ENCODE measurements at places on chromosomes 16 and 17.

DNA sequence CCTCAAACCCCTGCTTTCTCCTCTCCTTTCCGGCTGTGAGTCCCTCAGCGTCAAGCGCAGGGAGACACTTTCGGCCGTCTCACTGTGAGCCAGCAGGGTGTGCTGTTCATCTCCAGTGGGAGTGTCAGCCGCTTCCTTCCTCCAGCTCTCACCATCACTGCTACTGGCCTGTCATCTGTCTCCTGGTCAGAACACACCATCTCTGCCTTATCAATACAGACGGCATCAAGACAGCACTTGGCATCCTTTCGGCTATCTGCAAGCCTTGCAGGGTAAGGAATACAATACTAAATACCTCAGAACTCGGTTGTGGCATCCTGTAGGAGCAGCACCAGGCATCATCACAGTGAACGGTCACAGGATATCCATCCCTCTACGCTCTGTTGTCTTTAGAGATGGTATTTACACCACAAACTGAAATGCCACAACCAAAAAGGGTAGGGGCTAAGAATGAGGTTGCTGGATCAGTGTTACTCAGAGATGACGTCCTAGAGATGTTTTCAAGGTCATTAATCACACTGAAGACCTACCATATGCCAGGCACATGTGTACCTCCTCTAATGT lies 20.7 kb upstream of the CMTM4 start:
- no peak for DNase-seq

DNA sequence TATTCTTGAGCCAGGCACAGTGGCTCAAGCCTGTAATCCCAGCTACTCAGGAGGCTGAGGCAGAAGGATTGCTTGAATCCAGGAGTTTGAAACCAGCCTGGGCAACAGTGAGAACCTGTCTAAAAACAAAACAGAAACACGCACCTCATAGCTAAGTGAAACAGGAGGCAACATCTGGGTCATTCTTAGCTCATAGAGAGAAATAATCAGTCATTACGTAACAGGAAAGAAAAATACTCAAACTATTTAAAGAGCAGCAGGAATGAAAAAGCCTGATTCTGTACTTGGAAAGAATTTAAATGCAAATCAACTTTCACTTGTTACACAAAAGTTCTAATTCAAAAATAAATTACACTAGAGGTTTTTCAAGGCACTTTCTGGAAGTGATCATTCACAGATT lies 17.2 kb downstream of the CHCT1 start:
- DNase-seq, result no peak

DNA sequence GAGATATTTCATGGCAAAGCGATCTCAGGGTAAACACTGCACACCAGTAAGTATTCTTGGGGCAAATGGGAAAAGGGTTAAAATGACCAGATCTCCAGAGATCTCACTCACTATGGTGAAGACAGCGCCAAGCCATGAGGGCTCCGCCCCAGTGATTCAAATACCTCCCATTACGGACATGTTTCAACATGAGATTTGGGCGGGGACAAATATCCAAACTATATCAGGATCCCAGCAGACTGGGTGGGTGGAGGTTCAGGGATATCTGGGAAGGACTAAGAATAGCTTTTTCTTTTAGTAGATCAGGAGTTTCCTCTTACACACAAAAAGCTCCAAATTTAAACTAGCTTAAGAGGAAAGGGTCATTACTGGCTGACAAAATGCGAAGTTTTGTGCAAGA lies 181.7 kb downstream of the WWOX start:
- DNase-seq, result no peak

GRCh38 chr17:71441098-71441497 lies 679.7 kb upstream of the SOX9 start:
- no peak for DNase-seq

- DNase-seq, result no peak
These were observed 24.3 kb downstream of the CCL4 start for GRCh38 chr17:36127911-36128310.

DNA sequence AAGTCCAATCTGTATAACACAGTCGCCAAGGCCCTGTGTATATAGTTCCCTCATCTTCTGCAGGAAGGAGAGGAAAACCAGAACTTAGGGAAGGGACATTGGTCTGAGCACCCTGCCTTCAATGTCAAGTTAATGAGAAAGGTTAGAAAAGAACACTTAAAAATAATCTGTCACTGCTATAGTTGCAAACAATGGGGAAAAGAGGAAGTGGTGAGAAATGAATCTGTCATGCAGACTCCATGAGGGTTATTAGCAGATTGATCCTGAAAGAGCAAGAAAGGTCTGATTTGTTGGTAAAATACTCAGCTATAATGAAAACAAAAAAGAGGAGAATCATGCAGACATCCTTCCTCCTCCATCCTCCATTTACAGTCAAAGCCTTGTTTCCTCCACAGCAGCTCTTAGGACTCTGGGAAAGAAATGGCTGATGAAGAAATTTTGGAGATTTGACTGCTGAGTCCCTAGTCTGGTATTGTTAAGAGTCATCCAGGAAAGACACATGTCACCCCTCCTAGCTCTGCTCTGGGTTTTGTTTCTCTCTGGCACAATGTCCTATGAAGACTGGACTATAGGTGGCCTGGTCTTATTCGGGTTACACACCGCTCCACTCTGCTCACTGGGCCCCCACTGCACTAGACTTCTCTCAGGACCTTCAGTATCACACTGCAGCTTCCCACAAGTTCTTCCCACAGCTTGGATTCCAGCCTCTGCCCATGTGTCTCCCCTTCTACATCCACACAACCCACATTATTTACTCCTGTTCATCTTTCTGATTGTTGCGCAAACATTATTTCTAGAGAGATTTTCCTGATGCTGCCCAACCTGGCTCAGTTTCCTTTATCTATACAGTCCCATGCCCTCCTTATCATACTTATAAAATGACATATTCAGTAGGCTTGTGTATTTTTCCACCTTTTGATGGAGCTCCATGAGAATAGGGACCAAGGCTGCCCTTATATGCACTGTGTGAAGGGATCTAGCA lies 56.5 kb upstream of the XYLT1 start:
- no peak for DNase-seq

DNA sequence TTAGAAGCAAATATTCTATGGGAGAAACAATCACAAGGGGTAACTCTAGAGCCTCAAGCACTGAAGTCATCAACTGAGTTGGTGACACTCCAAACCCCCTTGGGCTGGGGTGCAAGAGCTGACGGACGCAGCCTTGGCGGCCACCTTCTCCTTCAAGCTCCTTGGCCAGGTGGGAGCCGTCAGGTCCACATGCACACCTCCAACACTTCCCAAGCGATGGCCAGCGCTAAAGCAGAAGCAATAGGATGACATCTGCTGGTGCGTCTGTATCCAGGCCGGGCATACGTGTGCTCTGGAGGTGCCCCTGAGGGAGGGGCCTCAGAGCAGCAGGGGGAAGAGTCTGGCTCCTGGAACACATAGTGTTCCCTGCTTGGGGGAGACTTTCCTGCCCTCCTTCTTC lies 12.2 kb upstream of the FOXJ1 start:
- DNase-seq, result no peak

DNA sequence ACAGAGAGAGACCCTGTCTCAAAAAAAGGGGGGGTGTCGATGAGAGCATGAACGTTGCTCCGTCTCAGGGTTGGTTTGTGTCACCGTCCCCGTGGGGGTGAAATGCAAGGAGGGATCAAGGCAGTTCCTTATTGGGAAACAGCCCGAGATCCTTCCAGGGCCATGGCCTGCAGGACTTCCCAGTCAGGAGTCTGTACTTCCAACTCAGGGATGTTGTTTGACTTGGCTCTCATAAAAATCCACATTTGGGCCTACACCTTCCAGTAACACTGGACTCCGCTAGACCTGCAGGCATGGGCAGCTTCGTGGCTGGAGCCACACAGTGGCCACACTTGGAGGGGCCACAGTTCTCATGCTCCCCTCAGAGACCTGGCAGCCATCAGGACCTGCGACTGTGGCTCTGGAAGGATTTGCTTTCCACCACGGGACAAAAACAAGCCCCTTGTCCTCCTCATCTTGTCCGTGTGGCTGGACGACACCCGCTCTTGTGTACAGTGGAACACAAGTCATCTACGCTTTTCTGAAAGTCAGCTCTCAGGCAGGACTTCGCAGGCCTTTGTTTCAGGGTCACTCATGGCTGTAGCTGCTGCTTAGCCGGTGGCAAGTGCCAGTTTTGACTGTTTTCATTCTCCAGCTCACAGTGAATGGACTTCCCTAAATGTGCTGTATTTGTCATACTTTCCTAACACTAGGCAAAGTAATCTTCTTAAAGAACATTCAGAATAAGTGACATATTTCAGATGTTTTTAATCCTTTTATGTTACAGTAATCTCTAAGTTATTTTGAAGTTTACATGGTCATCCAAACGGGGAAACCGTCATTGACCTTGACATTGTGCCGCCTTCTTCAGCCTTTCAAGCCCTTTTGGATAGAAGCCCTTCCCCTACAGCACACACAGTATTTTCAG lies 24.2 kb upstream of the IL17C start:
- DNase-seq, result no peak

DNA sequence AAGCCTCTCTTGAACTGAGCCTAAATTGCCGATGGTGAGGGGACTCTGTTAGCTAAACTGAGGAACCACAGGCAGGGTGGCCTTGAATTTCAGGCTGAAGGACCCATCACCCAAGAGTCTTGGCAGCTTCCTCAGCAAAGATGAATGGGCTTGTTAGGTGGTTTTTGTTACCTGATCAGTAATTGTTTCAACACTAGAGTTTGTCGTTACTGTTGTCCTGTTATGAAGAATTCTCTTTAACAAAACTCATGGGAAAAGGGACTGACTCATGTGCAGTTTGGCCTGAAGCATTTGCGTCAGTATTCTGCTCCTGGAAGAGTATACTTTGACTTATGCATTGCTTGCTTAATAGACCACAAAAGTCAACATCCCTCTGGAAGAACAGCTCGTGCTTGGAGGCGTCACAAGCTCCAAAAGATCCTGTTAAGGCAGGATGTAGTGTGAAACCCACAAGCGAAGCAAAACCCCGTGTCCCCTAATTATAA lies 206.0 kb downstream of the IRX3 start:
- DNase-seq, result no peak

- no peak for DNase-seq
These were observed 2.1 kb downstream of the NHERF1 start for GRCh38 chr17:74750327-74751069.

DNA sequence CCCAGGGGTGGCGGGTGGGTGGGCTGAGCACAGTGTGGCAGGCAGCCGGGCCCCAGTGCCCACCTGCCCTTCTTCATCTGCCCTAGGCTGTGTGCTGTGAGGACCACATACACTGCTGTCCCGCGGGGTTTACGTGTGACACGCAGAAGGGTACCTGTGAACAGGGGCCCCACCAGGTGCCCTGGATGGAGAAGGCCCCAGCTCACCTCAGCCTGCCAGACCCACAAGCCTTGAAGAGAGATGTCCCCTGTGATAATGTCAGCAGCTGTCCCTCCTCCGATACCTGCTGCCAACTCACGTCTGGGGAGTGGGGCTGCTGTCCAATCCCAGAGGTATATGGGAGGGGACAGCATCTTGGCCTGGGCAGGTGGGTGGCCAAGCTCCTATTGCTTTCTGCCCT lies 6.4 kb downstream of the GRN start:
- DNase-seq, result no peak

DNA sequence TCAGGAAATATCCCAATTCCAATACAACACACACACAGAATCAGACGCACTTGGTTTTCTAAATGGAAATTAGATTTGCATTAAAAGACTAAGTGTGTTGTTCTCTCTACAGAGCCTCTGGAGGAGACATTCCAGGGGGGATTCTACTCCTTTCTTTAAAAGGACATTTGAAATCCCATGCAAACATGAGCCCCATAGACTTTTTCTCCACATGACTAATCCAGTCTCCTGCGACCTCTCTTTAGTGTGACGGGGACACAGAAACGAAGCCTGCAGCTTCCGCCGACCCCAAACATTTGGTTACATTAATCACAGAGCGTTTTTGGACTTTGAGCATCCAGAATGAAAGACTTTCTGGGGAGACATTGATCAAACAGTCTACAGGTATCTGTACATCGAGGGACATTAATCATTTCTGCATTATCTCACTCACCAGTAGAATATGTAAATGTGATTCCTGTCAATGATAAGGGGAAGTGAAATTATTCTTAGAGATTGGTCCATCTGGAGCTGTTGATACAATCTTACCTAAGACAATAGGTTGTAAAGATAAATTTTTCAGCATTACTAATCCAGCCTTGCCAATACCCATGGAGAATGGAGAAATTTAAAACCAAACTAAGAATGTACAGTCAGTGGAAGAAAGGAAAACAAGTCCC lies 103.4 kb upstream of the IRX3 start:
- no peak for DNase-seq

DNA sequence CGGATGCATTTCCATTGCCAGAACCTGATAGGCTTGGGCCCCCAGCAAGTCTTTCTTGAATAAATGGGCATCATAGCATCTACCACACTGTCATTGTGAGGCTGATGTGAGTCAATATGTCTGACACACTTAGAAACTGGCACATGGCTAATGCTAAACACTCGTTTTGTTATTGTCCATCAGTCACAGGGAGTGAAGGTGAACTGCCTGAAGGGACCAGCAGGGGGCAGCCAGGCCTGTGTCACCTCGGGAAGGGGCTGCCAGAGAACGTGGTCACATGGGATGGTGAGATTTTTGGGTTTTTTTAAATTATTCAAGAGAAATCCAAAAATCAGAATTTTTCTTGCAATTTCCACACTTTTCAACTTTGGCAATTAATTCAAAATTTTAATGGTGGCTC lies 831 bp upstream of the RCVRN start:
- DNase-seq, result no peak

DNA sequence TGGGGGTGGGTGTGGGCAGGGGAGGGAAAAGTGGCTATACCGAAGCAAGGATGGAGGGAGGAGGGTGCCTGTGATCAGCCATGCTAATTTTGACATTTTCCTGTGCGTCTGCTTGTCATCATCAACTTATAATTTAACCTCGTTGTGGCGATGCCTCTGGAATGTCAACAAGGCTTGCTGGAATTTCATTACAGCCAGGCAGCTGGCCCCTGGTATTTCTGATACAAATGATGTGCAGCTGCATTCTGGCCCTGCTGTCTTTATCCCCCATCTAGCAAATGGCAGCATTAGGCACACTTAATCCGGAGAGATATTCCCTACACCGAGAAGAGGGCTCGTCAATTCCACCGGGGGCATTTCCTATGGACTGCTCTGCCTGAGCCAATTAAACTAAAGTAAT lies 278.3 kb upstream of the CCL2 start:
- no peak for DNase-seq

GRCh38 chr17:71084219-71084618 lies 914.9 kb downstream of the KCNJ2 start:
- DNase-seq, result no peak

- DNase-seq, result no peak
These were observed 40.1 kb downstream of the NT5M start for GRCh38 chr17:17343160-17343735.

- no peak for DNase-seq
These were observed 26.2 kb upstream of the ALKBH5 start for GRCh38 chr17:18157354-18157985.

DNA sequence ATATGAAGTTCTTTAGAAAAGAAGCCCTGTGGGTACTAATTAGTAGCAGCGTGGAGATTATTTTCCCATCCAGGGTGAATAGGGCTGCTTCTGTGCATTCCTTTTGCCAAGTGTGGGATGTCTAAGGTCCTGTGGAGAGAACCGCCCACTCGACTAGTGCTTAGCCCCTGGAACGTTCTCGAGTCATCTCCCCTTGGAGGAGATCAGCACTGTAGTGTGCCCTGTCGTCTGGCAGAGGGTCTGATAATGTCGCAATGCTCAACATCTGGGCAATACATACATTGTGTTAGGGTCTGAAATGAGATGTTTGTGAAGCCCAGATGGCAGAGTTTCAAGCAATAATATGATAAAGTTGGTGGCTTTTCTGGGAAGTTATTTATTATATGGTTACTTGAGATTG lies 64.8 kb downstream of the SPECC1 start:
- DNase-seq, result no peak
